ENCODE measurements at places on chromosomes 11 and 22. TPM values are rescaled to one million over a fixed set of nuclear protein-coding genes. Genes with fewer than 3 reads are reported as not detected.

The OOSP3 gene
- not detected for total RNA-seq

The OR8G5 gene
- not detected for total RNA-seq

The TMEM41B gene
- 31.4 TPM for total RNA-seq

The CNGA4 gene
- not detected for total RNA-seq

The TMEM179B gene
- total RNA-seq: 26.8 TPM

The SAA2 gene
- total RNA-seq: 21.8 TPM

The DPAGT1 gene
- total RNA-seq: 23.6 TPM

The CASP5 gene
- 0.88 TPM for total RNA-seq

- H3K27ac ChIP-seq: no peak overlapping the region
- H3K4me1 ChIP-seq: no peaks in the 10 kb centered on the region
- H3K4me3 ChIP-seq: no peak overlapping the region
- DNase-seq: no peak
These were observed 57.1 kb upstream of the TBCEL start for GRCh38 chr11:120966840-120967239.

DNA sequence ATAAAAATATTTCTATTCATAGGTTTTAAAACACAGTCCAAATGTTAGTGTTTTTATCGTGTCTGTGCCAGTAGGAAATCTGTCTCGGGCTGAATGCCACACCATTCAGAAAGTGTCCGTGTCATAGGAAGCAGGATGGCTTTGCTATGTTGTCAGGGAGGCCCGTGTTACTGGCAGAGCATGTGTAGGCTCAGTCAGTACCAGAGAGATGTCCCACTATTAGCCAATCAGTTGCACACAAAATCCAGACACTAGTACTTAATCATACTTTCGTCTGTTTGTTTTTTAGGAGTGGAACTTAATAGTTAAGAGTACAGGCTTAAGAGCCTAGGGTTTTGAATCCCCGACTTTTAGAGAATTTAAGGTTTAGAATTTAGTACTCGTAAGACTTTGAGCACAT, 30.2 kb upstream of the SYN3 start:
- no peak overlapping the region for H3K27ac ChIP-seq
- no peaks in the 10 kb centered on the region for H3K4me1 ChIP-seq
- H3K27me3 ChIP-seq: no peaks in the 10 kb centered on the region
- DNase-seq: no peak

DNA sequence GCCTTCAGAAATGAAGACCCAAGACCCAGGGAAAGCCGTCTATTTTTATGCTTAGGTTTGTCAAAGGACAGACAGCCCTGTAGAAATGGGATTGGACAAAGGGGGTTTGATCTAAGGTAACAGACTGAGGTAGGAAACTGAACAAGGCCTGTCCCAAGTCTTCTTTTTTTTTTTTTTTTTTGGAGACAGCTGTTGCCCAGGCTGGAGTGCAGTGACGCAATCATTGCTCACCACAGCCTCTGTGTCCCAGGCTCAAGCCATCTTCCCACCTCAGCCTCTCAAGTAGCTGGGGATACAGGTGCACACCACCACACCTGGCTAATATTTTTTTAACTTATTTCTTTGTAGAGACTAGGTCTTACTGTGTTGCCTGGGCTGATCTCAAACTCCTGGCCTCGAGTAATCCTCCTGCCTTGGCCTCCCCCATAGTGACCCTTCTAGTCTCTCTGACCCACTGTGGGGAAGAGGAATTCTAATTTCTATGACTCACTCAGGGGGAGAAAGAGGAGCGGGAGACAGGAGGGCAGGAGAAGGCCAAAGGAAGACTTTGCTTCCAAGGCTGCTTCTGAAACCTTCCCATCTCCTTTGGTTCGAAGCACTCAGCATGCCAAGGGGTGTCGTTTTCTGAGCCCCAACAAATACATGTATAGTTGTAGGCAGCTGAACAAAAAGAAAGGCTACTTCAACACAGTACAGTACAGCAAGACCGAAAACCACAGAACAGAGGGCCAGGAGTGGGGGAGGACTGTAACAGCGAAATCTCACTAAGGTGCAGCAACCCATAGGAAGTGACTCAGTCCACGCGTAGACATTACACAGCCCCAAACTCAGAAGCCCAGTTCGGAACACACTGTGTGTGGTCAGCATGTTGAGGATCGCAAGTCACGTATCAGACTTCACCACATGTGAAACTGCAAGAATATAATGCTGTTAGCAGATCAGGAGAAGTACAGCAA, 872 bp downstream of the TMA7B start:
- DNase-seq: no peak
- H3K4me3 ChIP-seq: no peak overlapping the region
- no peaks in the 10 kb centered on the region for H3K27me3 ChIP-seq
- no peaks in the 10 kb centered on the region for H3K36me3 ChIP-seq
- H3K27ac ChIP-seq: no peak overlapping the region
- H3K4me1 ChIP-seq: no peaks in the 10 kb centered on the region

- H3K27me3 ChIP-seq: no peaks in the 10 kb centered on the region
- peak; percentile 34 for DNase-seq
- no peaks in the 10 kb centered on the region for H3K4me1 ChIP-seq
These were observed 4.9 kb upstream of the NUDT8 start for GRCh38 chr11:67634366-67635230.

DNA sequence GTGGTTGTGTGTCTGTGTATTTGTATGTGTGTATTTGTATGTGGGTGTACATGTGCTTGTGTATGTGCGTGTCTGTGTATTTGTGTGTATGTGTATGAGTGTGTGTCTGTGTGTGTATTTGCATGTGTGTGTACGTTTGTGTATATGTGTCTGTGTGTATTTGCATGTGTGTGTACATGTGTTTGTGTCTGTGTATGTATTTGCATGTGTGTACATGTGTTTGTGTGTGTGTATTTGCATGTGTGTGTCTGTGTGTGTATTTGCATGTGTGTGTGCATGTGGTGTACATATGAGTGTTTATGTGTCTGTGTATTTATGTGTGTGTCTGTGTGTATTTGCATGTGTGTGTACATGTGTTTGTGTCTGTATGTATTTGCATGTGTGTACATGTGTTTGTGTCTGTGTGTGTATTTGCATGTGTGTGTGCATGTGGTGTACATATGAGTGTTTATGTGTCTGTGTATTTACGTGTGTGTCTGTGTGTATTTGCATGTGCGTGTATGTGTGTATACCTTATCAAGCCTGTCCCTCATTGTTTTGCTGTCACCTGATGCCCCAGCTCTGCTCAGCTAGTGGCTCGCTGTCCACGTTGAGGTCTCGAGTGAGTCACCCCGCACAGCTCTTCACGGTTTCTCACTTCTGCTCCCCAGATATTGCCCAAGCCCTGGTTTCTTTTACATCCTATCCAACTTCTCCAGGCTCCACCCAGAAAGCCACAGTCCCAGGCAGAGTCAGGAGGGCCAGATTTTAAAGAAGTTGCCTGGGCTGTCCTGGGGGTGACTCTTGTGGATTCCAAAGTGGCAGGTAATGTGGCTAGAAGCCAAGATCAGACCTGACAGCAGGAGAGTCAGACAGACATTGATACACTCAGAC, 15.2 kb downstream of the MB start:
- H3K4me1 ChIP-seq: no peaks in the 10 kb centered on the region
- no peak overlapping the region for H3K27ac ChIP-seq
- no peaks in the 10 kb centered on the region for H3K36me3 ChIP-seq

GRCh38 chr11:130645843-130646197, 197.4 kb downstream of the ADAMTS15 start:
- DNase-seq: no peak
- H3K27ac ChIP-seq: no peak overlapping the region
- H3K36me3 ChIP-seq: no peaks in the 10 kb centered on the region
- H3K4me1 ChIP-seq: peaks cover 3% of the 10 kb centered on the region
- no peak overlapping the region for H3K4me3 ChIP-seq
- no peaks in the 10 kb centered on the region for H3K27me3 ChIP-seq

- H3K27ac ChIP-seq: no peak overlapping the region
- H3K4me3 ChIP-seq: no peak overlapping the region
- no peaks in the 10 kb centered on the region for H3K4me1 ChIP-seq
- no peak for DNase-seq
- no peaks in the 10 kb centered on the region for H3K36me3 ChIP-seq
- no peaks in the 10 kb centered on the region for H3K27me3 ChIP-seq
These were observed 12.2 kb downstream of the SHANK2 start for GRCh38 chr11:71240061-71240690.

- H3K27ac ChIP-seq: no peak overlapping the region
- H3K4me1 ChIP-seq: no peaks in the 10 kb centered on the region
- DNase-seq: peak; percentile 96
- no peaks in the 10 kb centered on the region for H3K27me3 ChIP-seq
- no peak overlapping the region for H3K4me3 ChIP-seq
These were observed 154.9 kb upstream of the NAV2 start for GRCh38 chr11:19557720-19558140.

DNA sequence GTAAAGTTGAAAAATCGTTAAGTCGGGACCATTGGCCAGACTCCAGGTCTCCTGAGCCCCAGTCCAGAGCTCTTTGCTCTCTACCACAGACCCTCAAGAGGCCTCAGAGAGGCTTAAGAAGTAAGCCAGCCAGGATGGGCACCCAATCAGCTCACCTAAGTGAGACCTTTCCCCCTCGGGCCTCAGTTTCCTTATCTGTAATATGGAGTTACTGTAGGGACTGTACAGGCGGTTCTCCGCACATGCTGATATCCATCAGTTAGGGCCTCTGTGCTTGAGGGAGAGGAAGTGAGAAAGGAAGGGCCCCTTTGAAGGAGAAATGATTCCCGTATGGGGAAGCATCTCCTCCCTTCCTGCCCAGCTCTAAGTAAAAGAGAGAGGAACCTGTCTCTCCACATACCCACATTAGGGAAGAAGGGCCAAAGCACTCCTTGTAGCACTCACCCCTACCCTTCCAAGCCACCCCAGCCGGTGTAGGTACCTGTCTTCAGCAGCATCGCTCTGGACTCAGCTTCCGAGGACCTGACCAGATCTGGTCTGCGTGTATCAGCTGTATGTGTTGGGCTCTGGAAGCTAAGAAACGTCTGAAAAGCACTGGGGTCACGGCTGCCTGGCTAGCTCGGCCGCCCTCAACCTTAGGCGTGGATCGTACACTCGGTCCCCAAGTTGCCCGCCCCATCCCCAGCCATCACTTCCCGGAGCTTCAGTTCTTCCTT, 653 bp downstream of the NAGA start:
- H3K36me3 ChIP-seq: no peaks in the 10 kb centered on the region
- H3K27me3 ChIP-seq: no peaks in the 10 kb centered on the region
- H3K4me3 ChIP-seq: peak overlapping the region; percentile 51

DNA sequence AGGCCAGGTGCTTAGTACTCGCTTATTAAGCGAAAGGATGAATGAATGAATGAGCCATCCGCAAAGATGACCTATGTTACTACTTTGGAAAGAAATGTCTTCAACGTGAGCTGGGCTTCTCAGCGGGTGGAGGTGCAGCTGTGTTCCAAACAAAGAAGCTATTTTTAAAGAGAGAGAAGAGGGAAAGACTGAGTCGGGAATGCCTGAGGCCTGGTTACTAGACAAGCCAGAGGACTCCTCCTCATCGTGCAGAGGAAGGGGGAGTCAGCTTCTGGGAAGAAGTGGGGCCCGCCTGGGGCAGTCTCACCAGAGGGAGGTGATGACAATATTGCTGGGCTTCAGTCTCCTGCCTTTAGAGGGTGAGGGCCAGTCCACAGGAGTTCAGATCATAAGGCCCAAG, 30.4 kb upstream of the CD5 start:
- no peak overlapping the region for H3K4me3 ChIP-seq
- H3K27me3 ChIP-seq: no peaks in the 10 kb centered on the region
- H3K27ac ChIP-seq: no peak overlapping the region
- DNase-seq: no peak
- no peaks in the 10 kb centered on the region for H3K4me1 ChIP-seq

GRCh38 chr22:34105461-34106062, 185.3 kb upstream of the LARGE1 start:
- H3K36me3 ChIP-seq: no peaks in the 10 kb centered on the region
- no peaks in the 10 kb centered on the region for H3K27me3 ChIP-seq
- no peaks in the 10 kb centered on the region for H3K4me1 ChIP-seq
- peak; percentile 76 for DNase-seq

DNA sequence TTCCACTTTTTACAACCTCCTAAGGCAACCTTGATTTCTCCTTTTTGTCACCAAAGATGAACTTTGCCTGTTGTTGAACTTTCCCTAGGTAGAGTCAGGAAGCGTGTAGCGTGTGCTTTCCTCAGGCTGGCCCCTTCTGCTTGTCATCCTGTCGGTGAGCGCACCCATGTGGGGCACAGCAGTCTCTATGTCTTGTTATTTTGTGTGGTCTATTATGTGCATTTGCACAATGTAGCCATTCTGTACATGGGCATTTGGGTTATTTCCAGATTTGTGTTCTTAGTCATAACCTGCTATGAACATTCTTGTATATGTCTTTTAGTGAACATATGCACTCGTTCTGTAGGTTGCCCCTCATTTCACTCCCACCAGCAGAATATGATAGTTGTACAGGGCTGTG, 34.9 kb downstream of the CABIN1 start:
- H3K4me1 ChIP-seq: peaks cover 3% of the 10 kb centered on the region
- no peak for DNase-seq
- no peaks in the 10 kb centered on the region for H3K27me3 ChIP-seq
- no peak overlapping the region for H3K27ac ChIP-seq
- H3K36me3 ChIP-seq: peaks cover 10% of the 10 kb centered on the region

- no peak overlapping the region for H3K27ac ChIP-seq
- H3K27me3 ChIP-seq: no peaks in the 10 kb centered on the region
- H3K36me3 ChIP-seq: no peaks in the 10 kb centered on the region
- no peak overlapping the region for H3K4me3 ChIP-seq
These were observed 6.2 kb downstream of the MS4A10 start for GRCh38 chr11:60791153-60791933.

GRCh38 chr22:47633111-47633510, 870.7 kb downstream of the TBC1D22A start:
- DNase-seq: no peak
- no peaks in the 10 kb centered on the region for H3K4me1 ChIP-seq
- H3K36me3 ChIP-seq: no peaks in the 10 kb centered on the region
- H3K27ac ChIP-seq: no peak overlapping the region
- no peaks in the 10 kb centered on the region for H3K27me3 ChIP-seq
- no peak overlapping the region for H3K4me3 ChIP-seq

GRCh38 chr11:61011229-61011870, 39.9 kb downstream of the CD6 start:
- no peaks in the 10 kb centered on the region for H3K36me3 ChIP-seq
- DNase-seq: no peak
- H3K27ac ChIP-seq: no peak overlapping the region
- H3K4me3 ChIP-seq: no peak overlapping the region

- no peaks in the 10 kb centered on the region for H3K36me3 ChIP-seq
- no peak overlapping the region for H3K4me3 ChIP-seq
- no peak overlapping the region for H3K27ac ChIP-seq
These were observed 548.0 kb downstream of the ETS1 start for GRCh38 chr11:128039140-128040021.

- no peaks in the 10 kb centered on the region for H3K36me3 ChIP-seq
- H3K27me3 ChIP-seq: peaks cover 2% of the 10 kb centered on the region
- no peak overlapping the region for H3K27ac ChIP-seq
- DNase-seq: peak; percentile 48
These were observed 325.8 kb downstream of the C11orf87 start for GRCh38 chr11:109747839-109748238.

GRCh38 chr11:64667154-64667745, 55.7 kb downstream of the NRXN2 start:
- H3K4me3 ChIP-seq: no peak overlapping the region
- H3K36me3 ChIP-seq: no peaks in the 10 kb centered on the region
- H3K27ac ChIP-seq: no peak overlapping the region
- peak; percentile 37 for DNase-seq
- no peaks in the 10 kb centered on the region for H3K27me3 ChIP-seq
- no peaks in the 10 kb centered on the region for H3K4me1 ChIP-seq

Data from aorta (tissue), 5 donors.